NCI-H510A treated with DMSO at 0.1 percent for 48 hours (cell line): ENCODE measurements at places on chromosomes 7 and 10.

GRCh38 chr10:14975672-14976273 is 16.6 kb downstream of the MEIG1 start:
- no peak for DNase-seq

GRCh38 chr7:78224923-78225322 is 426.4 kb downstream of the PHTF2 start:
- no peak for DNase-seq

DNA sequence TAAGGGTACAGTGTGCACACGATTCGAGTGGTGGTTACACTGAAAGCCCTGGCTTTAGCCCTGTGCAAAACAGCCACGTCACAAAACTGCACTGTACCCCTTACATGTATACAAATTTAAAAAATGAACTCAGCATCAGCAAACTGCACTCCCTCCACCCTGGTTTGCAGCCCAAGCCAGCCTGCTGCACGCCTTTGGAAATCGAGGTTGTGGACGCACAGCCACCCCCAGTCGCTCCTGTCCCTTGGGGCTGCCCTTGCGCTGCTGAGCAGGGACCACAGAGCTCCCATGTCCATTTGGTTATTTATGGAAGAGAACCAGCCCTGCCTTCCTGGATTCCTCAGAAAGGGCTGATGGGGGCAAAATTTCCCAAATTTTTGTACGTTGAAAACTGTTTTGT is 98.8 kb downstream of the INPP5A start:
- no peak for DNase-seq

GRCh38 chr10:86400705-86401587 is 34.4 kb upstream of the GRID1 start:
- DNase-seq: peak; percentile 14

DNA sequence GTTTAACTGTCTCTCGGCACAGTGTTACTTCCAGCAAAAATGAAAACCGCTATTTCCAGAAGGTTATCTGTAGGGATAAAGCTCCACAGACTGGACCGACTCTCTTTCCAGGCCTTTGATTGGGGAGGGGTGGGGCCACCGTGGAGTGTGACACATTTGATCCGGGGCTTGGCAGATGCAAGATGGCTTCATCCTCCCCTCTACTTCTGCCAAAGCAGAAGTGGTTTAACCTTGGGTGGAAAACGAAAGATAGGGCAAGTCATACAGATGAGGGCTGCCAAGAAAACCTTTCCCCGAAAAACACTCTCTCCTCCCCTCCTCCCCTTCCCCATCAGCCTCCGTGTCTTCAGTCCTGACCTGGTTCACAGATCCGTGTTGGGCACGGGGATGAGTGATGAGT is 139.7 kb upstream of the SH2B2 start:
- DNase-seq: no peak

DNA sequence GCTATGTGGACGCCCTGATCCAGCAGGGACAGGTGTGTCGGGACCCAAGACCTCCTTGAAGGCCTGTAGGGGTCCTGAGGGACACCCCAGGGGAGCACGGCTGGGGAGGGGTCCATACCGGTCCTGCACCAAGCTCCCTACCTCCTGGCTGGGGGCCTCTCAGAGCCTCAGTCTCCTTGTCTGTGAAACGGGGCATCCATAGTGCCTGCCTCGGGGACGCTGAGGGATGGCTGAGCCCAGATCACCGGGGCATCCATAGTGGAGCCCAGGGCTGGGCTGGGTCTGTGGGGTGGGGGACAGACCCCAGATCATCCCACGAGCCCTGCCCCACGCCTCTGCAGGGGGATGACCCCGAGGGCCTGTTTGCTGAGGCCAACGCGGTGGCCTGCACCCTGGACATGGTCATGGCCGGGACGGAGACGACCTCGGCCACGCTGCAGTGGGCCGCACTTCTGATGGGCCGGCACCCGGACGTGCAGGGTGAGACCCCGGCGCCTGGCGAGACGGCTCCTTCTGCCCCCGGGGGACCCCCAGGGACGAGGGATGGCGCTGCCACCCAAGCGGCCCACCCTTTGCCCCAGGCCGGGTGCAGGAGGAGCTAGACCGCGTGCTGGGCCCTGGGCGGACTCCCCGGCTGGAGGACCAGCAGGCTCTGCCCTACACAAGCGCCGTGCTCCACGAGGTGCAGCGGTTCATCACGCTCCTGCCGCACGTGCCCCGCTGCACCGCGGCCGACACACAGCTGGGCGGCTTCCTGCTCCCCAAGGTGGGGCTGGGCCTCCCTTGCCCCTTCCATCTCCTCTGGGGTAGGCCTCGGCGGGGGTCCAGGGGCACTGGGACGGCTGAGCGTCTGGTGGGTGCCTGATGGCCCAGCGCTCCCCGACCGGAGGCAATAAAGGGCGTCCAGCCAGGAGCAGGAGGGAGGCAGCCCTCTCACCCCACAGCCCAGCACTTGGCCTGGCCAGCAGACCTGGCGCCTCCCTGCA is 4.1 kb downstream of the CYP2W1 start:
- no peak for DNase-seq

- no peak for DNase-seq
These were observed 179.5 kb downstream of the DNAH11 start for GRCh38 chr7:21722371-21722770.

- no peak for DNase-seq
These were observed 459.9 kb downstream of the GALNT17 start for GRCh38 chr7:71591876-71592275.

GRCh38 chr10:113992471-113993011 is 51.1 kb upstream of the ADRB1 start:
- DNase-seq: no peak

DNA sequence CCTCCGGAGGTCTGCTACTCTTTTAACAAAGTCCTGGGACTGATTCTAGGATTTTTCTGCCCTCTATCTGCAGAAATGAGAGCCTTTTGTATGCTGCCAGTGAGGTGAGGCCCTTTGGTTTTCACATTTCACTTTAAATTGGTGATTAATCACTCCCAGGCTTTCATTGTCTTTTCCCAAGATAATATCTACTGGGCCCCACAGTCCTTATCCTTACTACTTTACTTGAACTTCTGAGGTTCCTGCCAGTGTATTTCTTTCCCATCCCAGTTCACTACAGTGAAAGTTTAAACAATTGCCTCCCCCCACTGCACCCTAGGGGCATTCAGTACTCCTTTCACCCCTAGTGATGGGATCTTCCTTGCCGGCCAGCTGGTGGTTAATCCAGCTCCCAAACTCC is 127.4 kb upstream of the INHBA start:
- DNase-seq: no peak

DNA sequence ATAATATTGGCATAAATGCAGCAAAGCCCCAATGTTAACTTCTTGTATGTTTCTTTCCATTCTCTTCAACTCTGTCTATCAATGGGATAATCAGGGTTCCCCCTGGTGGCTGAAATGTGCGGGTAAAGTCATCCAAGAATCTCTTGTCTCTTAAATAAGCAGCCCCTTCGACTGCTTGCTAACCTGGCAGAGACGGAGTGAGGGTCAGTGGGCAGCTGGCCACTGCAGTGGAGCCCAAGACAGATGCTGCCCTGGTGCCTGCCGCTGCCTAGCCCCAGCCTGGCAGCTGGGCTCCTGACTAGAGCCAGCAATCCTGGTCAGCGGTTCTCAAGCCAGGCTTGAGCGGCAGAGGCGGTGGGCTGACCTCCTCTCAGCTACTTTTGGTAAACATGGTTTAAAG is 248.9 kb downstream of the COBL start:
- DNase-seq: peak; percentile 86

DNA sequence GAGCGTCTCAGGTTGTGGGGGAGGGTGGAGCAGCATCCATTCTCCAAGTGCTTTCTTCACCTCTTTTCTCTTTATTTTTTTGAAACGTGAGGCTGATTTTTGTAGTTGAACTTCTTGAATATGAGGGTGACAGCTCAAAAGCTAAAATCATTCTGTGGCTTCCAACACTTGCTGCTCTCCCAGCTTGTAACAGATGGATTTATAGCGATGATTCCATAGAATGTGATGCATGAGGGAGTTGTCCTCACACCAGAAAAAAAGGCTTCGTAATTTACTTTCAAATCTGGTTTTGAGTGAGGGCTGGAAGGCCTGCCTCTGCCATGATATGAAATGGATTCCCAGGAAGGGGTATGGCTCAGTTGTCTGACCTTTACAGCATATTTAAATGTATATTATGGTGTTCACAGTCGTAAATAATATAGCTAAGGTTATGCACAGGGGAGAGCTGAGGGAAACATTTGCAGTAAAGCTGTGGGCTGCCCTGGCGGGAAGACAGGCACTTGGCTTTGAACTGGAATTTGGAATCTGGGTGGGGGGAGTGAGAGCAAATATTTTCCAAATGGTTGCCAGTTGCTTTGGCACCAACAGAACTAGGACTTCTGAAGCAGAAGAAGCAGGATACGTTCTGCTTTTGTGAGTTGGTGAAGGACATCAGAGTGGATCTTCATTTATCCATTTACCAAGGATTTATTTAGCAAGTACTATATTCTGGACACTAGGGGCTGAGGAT is 166.7 kb downstream of the SORCS3 start:
- DNase-seq: no peak

GRCh38 chr7:141023295-141023694 is 8.5 kb upstream of the MRPS33 start:
- DNase-seq: no peak

GRCh38 chr10:113891476-113891875 is 37.0 kb downstream of the NHLRC2 start:
- no peak for DNase-seq

DNA sequence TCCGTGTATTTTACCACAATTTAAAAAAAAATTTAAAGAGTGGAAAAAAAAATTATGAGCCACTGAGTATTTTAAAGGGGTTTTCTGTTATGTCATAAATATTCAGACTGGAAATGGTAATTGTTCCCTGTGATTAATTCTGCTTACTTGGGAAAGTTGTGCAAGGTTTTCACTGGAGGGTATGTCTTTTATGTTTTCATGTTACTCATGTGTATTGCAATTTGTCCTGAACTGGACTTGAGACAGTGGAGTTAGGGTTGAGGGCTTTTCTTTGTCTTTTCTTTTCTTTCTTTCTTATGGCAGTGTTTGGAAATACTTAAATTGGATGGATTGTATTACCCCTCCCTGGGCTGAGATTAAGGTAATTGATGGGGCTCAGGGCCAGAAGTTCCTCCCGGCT is 257.7 kb downstream of the BAMBI start:
- DNase-seq: no peak

GRCh38 chr7:5591278-5591874 is 167.7 kb upstream of the TNRC18 start:
- DNase-seq: no peak

DNA sequence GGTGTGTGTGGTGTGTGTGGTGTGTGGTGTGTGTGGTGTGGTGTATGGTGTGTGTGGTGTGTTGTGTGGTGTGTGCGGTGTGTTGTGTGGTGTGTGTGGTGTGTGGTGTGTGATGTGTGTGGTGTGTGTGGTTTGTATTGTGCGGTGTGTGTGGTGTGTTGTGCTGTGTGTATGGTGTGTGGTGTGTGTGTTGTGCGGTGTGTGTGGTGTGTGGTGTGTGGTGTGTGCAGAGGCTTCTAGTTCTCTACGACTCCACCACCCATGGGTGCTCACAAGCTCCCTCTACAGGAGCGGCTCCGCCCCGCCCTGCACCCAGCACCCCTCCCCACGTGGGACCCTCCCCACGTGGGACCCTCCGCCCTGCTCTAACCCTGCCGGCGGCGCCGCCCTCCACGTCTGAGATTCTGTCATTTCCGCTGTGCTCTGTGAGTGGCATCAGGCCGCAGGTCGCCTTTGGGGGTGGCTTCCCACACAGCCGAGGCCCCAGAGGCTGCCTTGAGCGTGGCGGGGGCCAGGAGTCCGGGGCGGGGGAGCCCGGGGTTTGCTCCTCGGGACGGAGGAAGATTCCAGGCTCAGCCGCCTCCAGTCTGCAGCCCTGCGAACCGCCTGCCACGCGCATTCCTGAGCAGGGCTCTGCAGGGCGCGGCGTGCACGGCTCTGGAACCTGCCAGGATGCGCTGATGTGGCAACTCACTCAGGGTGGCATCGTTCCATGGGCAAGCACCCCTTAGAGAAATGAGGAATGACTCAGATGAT is 37.0 kb upstream of the DNAJB6 start:
- DNase-seq: no peak

DNA sequence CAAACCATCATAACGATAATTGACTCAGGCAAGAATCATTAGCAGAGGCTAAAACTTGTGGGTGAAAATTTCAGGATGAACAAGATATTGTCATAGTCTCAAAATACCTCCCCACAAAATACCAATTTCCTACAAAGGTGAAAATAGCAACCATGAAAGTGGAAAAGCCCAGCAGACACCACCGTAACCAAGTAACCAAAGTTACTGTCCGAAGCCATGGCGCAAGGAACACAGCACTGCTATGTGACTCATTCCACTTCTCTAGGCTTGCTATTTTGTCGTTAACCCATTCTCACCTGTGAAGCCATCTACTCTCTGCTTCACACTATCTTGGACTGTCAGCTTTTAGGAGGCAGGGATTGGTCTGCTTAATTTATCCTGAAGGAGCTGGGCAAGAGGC is 113.8 kb upstream of the CACUL1 start:
- no peak for DNase-seq

GRCh38 chr7:36526863-36527548 is 137.3 kb downstream of the ANLN start:
- DNase-seq: peak; percentile 37

DNA sequence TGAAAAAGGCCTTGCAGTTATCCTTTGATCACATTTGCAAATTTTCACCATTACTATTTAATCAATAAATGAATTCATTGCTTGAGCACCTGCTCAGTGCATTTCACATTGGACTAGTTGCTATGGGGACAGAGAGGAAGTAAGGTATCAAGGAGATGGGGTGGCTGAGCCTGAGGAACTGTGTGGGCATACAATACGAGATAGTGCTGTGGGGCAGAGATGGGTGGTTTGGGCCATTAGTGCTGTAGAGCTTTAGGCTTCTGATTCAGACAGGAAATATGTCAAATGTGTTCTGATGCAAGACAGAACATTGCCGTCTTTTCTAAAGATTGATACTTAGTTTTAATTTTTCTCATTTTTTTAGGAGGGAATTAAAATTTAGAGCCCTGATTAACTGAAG is 13.2 kb downstream of the ITGB8 start:
- no peak for DNase-seq

DNA sequence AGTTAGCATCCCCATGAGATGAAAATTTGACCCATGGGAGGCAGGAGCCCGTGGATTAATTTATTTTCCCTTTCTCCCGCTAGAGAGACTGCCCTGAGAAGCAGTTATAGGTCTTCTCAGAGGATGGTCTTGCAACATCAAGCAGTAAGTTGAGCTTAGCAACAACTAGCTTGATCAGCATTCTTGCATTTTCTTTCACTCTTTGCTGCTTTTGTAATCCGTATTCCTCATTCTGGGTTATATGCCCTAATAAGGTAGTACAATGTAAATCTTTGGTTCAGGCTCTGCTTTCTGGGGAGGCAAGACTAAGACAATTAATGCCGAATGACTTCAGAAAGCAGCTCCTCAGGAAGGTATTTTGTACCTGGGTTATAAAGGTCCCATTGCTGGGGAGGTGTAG is 146.8 kb downstream of the FZD1 start:
- DNase-seq: no peak
